Epithelial cell of proximal tubule (primary cell): ENCODE measurements at places on chromosomes 13 and 19. TPM values are rescaled to one million over a fixed set of nuclear protein-coding genes. Genes with fewer than 3 reads are reported as not detected.

Gene TEX101
- total RNA-seq, result not detected in 2 replicates

Gene SYNGR4
- not detected in 2 replicates for total RNA-seq

Gene MCF2L
- 8.0 and 10.8 TPM in 2 replicates for total RNA-seq

Gene ICAM1
- total RNA-seq, result 17.1 and 36.3 TPM in 2 replicates

DNA sequence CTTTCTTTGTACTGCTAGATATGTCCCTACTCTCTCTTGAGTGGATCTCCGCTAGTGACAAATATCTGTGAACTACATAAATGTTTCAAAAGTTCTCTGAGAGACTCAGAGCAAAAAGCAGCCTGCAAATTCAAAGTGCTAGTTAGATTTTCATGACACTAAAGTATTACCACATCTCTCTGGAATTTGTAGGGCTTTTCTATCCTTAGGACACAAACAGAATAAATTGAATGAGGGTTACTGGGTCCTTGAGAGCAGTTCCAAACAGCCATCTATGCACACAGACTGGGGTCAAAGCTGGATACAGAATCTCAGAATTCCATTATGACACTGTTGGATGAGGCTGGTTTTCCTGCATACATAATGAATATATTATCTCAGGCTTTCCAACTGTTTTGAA lies 953.2 kb downstream of the DIAPH3 start:
- no peak for DNase-seq

DNA sequence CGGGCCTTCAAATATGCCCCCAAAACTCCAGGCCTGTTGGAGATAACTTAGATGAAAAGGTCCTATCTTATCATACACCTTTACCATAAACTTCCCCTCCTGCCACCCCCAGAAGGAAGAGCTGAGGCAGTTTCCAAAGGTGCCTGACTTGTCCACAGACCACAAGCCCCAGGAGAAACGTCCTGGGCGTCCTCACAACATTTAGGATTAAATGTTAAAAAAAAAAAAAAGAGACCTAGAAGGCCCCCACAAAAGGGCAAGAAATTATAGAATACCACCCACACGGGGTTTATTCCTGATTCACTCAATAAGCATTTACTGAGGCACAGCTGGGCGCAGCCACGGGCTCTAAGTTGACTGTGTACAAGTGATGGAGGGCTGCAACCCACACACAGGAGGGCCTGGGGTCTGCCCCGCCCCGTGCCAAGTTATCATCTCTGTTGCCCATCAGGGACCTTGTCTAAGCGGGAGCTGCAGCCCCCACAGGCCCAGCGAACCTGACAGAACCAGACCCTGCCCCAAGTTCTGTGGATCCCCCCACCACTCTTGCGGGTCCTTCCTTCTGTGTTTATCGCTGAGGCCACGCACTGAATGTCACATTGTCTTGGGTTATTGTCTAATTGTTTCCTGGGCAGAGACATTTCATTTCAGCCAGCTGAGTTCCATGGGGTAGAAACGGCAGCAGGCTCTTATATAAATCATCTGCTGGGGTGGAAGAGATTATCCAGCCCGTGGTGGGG lies 83.0 kb upstream of the TM9SF2 start:
- DNase-seq, result no peak

- no peak for DNase-seq
These were observed 371.9 kb downstream of the KCNRG start for GRCh38 chr13:50387051-50387581.

DNA sequence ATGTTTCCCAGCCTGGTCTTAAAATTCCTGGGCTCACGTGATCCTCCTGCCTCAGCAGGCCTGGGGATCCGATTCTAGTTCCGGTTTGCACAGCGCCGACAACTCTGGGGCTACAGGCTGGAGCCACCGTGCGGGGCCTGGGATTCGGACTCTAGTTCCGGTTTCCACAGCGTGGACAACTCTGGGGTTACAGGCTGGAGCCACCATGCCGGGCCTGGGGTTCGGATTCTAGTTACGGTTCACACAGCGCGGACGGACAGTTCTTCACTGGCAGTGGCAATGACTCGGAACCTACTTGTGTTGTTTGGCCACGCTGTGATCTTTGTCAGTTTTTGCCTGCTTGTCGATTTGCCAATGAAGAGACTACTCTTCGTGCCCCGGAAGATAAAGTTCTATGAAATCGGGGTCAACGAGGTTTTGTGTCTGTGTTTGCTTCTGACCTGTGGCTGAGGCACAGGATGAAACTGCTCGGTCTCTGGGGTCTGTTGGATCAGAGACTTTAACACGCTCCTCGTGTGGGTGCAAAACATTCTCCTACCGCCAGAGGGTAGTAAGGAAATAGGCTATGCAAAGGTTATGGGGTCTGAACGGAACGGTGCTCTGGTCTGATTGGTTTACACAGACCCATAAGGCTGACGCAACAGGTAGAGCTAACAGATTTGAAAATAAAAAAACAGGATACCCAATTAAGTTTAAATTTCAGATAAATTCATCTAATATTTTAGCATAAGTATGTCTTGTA lies 12.1 kb upstream of the ZSCAN1 start:
- DNase-seq, result no peak

GRCh38 chr19:37957176-37957575 lies 50.2 kb downstream of the SIPA1L3 start:
- DNase-seq, result no peak

- no peak for DNase-seq
These were observed 5.8 kb downstream of the CHAMP1 start for GRCh38 chr13:114320065-114320464.

DNA sequence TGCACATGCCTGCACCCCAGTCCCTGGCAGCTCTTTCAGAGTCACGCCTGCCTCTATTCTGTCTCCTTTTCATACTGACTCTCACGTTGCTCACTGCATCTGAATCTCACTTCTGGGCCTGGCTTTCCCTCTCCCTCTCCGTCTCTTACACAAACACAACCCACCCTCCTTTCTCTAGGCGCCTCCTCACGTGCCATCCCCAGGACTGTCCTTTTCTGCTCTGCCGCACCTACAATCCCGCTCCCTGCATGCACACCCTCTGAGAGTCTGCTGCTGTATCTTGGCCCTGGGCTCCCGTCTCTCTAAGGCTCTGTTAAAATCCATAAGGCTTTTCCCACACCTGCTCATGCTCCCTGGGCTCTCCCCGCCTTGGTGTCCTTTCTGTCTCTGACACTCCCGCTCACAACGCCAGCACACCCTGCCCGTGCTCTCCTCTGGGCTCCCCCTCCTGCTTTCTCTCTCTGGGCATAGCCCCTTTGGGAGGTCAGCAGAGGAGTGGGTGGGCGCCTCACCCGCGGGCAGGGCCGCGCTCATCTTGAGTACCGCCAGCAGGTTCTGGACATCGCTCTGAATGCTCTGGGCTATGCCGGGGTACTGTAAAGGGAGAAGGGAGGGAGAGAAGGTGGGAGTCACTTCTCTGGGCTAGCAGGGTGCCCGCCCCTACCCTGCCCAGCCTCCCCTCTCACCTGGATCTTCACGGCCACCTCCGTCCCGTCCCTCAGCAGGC lies 12.7 kb upstream of the NUMBL start:
- no peak for DNase-seq
